ENCODE measurements at places on chromosomes 3 and 15.

GRCh38 chr3:15875016-15875689 is 77.4 kb upstream of the ANKRD28 start:
- peak; percentile 88 for DNase-seq

DNA sequence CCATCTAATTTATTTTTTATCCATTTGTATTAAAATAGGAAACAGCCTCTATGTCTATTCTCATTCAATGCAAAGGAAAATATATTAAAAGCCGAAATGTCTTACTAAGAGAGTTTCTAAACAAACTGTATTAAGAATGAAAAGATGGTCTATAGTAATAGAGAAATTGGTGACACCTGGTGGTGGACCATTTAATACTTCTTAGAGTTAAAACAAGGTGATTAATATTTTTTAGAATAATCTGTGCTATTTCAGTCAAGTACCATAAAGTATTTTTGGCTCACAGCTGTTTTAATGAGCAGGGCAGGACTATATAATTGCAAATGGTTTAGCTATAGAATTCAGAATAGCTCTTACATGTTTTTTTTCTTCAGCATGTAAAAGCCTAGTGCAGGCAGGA is 55.7 kb downstream of the SYNPR start:
- no peak for DNase-seq

GRCh38 chr15:75314552-75315290 is 21.1 kb upstream of the COMMD4 start:
- DNase-seq: no peak

DNA sequence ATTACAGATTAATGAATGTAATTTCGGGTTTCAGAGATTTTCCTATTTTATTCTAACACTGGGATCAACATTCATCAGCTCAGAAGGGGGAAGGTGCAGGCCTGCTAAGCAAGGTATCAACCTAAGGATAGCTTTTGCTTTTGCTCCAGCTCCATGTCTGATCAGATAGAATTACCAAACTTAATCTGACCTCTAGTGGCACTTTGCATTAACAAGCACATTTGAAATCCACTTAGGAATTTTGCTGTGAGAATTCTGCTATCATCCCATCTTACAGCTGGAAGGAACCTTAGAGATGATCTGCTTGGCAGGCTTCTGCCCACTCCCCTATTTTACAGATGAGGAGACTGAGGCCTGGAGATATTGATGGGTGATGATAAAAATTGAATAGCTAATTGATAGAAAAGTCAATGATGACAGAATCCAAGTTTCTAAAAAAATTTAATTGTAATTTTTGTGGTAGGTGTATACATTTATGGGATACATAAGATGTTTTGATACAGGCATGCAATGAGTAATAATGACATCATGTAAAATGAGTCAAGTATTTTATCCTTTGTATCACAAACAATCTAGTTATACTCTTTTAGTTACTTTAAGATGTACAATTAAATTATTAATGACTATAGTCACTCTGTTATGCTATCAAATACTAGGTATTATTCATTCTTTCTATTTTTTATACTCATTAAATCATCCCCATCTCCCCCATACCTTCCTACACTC is 209.2 kb upstream of the ZPLD1 start:
- peak; percentile 76 for DNase-seq

DNA sequence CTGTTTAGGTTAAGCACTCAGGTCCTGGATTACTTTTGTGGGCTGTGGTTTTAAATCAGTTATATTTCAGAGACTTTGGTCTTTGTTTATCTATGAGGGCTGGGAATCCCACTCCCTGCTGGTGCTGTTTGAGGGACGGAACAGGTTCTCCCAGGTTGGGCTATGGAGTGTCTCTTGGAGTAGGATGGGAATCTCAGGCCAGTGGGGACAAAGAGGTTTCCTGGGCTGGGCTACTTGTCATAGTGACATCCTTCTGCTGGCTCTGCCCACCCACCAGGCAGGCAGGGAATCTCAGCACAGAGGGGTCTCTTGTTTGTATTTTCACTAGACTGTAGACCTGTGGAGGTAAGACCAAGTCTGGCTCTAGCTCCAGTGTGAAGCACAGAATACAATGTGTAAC is 47.2 kb upstream of the UBE3A start:
- DNase-seq: no peak

GRCh38 chr3:155658671-155659261 is 86.1 kb downstream of the PLCH1 start:
- DNase-seq: no peak

DNA sequence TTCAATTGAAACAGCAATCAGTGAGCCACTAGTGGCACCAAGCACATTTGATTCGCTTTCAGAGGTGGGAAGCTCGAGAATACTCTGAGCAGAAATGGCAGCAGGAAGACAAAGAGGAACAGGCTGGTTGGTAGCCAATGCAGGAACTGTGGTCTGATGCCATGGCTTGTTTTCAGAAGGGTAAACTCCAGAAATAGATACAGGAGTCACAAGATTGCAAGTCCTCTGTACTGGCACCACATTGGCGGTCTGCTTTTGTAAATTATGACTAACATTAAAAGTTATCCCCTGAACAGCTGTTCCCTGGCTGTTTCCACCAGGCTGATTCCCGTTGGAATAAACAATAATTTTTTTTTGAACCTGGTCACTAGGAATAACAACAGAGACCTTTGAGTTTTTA is 35.5 kb downstream of the USF3 start:
- no peak for DNase-seq

- no peak for DNase-seq
Observed at GRCh38 chr3:35602395-35602936, 36.9 kb upstream of the ARPP21 start.

DNA sequence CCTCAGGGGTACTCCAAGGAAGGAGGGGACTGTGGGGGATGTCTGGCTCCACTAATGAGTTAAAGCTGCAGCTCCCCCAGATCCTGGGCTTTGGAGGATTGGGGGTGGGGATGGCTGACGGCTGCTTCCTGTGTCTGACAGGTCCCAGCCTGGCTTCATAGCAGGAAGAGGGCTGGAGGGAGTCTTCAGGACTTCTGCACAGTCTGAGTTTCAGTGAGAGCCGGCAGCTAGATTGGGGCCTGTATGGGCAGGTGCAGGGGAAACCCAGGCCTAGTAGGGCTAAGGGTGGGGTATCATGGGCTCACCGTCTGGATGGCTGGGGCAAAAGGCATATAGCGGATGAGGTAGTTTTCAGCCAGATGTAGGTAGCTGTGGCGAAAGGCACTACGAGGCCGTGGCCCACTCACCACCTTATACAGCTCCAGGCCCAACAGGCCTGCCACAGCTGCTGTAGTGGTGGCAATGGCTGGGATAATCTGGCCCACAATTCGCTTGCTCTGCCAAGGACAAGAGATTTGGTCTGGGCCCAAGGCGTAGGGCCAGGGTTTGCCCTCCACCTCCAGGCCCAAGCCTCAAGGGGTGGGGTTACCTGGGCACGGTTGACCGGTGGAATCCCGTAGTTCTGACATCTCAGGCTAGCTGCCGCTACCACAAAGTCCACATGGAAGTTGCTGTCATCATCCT is 4.5 kb downstream of the INKA1 start:
- DNase-seq: peak; percentile 34

GRCh38 chr3:156626104-156626503 is 48.3 kb upstream of the TIPARP start:
- DNase-seq: no peak

DNA sequence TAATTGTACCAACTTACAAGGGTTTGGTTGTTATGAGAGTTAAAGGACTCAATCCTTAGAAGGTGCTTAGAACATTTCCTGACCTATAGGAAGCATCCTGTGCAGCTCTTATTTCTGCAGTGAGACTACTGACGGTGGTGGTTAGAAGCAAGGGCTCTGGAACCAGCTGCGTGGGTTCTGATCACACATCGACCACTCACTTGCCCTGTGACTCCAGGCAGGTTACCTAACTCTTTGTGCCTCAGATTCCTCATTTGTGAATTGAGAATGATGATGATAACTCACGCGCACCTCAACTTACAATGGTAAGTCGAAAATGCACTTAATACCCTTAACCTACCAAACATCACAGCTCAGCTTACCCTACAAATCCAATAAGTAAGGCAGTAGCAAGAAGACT is 80.7 kb upstream of the SPATA12 start:
- DNase-seq: no peak

DNA sequence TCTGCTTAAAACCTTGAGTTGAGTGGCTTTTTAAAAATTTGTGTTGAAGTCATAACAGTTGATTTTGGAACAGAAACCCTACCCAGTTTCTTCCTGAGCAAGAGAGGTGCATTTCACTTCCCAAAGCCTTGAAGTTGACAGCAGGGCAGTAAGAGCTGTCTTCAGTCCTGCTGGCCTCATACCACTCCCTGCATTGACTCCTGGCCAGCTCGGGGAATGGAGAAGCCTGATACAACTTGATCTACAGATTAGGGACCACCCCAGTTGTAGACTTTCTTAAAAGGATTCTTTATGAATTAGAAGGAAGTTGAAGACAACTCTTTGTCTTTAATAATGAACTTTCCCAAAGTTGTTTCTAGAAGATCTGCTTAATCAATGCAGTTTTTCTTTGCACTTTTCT is 90.6 kb upstream of the FLNB start:
- peak; percentile 24 for DNase-seq

DNA sequence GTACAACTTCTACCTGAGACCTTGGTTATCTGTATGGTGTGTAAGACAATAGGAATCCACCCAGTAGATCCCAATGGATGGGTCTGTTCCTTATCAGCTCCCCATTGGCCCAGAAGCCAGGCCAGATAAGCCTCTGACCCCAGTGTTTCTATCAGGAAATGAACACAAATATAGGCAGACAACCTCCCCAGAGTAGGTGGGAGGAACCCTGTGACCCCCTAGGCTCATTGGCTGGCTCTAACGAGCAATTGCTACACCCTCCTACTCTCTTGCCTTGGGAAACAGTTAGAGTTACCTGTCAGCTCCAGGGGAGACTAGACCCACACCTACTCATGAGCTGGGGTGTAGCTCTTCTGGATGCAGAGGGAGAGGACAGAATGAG is 299.9 kb downstream of the UACA start:
- no peak for DNase-seq

GRCh38 chr3:37990527-37990926 is at the start of gene VILL:
Gene VILL, plus strand, starts transcription at chr3:37990786. Its CDS starts 2,887 bp downstream, at chr3:37993673.
- no peak for DNase-seq

DNA sequence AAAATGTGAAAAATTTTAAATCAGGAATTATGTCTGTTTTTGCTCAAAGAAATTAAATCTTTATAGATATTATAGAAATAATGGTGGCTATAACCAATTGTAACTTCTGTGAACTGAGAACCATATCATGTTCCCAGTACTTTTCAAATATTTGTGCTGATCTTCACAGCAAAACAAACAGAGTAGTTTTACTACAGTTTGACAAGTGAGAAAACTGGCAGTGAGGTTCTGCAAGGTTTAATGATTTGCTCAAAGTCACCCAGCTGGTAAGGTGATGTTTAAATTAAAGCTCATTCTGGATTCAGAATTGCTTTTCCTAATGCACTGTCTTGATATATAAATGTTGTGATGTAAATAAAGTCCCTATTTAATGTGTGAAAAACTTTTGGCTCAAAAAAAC is 22.0 kb upstream of the SPTSSB start:
- no peak for DNase-seq

GRCh38 chr3:196400331-196400730 is 31.9 kb downstream of the UBXN7 start:
- DNase-seq: no peak

- no peak for DNase-seq
Observed at GRCh38 chr15:67166280-67167009, 88.0 kb downstream of the AAGAB start.

GRCh38 chr3:147210676-147211075 is 195.7 kb downstream of the ZIC4 start:
- DNase-seq: peak; percentile 13

DNA sequence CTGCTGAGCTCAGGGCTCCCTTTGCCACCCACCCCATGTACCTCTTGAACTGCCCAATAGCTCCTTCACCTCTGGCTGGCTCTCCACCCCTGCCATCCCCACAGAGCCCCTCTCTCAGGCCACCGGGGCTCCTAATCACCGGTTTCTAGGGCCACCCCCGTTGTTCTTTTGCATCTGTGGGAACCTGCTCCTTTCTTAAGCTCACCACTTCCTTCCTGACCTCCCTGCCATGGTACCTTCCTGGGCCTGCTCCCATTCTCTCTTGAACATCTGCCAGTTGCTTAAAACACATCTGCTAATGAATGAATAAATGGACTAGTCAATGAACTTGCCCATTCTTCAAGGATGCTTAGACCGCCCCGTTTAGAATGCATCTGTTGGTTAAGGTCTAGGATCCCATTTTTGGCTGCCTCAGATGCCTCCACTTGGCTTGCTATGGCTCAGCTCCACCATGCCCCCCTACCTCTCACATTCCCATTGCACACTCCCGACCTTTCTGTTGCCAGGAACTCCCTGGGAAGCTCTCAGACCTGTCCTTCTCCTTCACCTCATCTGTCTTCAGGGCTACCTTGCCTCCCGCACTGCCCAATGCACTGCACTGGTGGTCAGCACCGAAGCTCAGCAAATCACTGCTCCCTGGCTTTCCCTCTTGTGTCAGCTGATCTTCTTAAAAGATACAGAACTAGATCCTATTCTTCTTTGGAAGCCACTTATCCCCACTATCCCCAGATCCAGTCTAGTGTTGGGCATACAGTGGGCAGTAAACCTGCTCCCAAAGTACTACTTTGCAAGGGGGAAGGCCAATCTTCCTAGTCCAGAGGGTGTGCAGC is 9.1 kb downstream of the AMOTL2 start:
- DNase-seq: no peak

- DNase-seq: no peak
Observed at GRCh38 chr3:45795509-45795881, 841 bp downstream of the SLC6A20 start.

DNA sequence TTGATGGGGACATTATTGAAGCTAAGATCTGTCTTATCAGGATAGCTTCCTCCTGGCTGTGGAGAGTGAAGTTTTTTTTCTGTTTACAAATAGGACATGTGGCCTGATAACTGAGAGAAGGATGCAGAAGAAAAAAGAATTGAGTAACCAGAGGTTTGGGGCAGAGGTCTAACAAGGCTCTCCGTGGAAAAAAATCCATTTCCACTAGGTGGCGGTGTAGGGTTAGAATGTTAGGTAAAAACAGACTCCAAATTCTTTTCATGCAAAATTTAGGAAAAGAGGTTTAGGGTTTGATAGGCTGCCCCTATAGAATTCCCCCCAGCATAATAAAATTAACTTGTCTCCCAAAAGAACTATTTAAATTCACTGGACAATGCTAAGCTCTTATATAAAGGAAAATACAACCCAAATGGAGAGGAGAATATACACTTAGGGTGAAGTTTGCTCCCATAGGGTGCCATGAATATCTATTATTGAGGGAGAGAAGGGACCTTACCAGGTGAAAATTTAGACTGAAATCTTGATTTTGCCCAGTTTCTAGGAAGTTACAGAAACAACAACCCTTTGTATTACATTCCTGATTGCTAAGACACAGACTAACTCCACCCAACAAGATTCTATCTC is 1560.4 kb downstream of the OTOL1 start:
- DNase-seq: peak; percentile 28

DNA sequence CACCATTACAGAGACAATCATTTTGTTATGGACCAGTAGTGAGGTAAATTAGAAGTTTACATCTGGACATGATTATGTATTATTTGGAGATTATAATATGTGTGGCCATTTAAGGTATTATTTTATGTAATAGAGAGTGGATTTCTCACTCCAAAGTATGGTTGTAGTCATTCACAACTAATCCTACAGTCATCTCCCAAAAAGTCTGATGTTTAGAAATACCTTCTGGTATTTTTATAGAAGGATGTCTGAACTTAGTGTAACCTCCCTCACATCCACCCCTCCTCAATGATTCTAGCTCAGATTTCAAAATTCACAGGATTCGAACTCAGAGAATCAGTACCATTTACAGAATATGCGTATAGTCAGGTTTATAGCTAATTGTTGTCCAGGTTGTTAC is 346.6 kb upstream of the MEIS2 start:
- peak; percentile 43 for DNase-seq

Measured in fibroblast of skin of right quadriceps (primary cell).